Metanephros (tissue), 2 donors: ENCODE measurements at places on chromosomes 6 and 20. TPM values are rescaled to one million over a fixed set of nuclear protein-coding genes. Genes with fewer than 3 reads are reported as not detected.

The OXT gene
- total RNA-seq, result not detected

The SPATS1 gene
- not detected for total RNA-seq

The CGA gene
- total RNA-seq, result 0.35 TPM

The TSHZ2 gene
- total RNA-seq, result 21.8 TPM

The GGT7 gene
- total RNA-seq, result 25.2 TPM

The SOBP gene
- 20.4 TPM for total RNA-seq

The MRPL14 gene
- total RNA-seq, result 34.6 TPM

The LY6G6C gene
- total RNA-seq, result not detected

The PKHD1 gene
- 66.2 TPM for total RNA-seq

The LCA5 gene
- total RNA-seq, result 9.3 TPM

The C20orf144 gene
- total RNA-seq, result not detected

The AVP gene
- total RNA-seq, result not detected

The OARD1 gene
- total RNA-seq, result 30.7 TPM

The CST7 gene
- total RNA-seq, result 11.2 TPM

The GLO1 gene
- 85.4 TPM for total RNA-seq

The LAMA5 gene
- total RNA-seq, result 191 TPM

The BRPF3 gene
- total RNA-seq, result 27.7 TPM
